ENCODE measurements at places on chromosomes 11 and 22. TPM values are rescaled to one million over a fixed set of nuclear protein-coding genes. Genes with fewer than 3 reads are reported as not detected.

GLYATL1 gene
- total RNA-seq: not detected

CRYBB3 gene
- total RNA-seq: not detected

DLG2 gene
- total RNA-seq: 0.19 TPM

C22orf31 gene
- not detected for total RNA-seq

SCN3B gene
- not detected for total RNA-seq

CCDC87 gene
- total RNA-seq: 0.23 TPM

Data from airway epithelial cell (primary cell).